ENCODE measurements at places on chromosomes 4 and X.

DNA sequence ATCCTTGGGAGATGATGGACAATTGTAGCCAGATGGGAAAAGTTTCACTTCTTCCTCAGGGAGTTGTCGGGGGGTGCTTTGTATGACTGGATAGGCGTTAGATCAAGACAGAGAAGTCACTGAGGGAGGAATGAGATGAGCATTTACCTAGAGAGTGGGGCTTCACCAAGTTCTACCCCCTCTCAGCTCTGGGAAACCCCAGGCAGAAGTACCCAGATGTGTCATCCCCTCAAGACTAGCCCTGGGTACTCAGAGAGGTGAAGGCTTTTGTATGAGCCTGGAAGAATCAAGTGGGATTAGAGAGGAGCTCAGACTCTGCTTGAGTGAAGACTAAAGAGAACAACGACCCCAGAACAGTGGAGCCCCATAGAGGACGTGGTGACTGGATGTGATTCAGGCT, 1.9 kb downstream of the MAGEB1 start:
- DNase-seq = no peak

GRCh38 chr4:25977397-25978170, 63.6 kb downstream of the SMIM20 start:
- no peak for DNase-seq

- no peak for DNase-seq
Observed at GRCh38 chr4:14446311-14446710, 556.0 kb upstream of the CPEB2 start.

DNA sequence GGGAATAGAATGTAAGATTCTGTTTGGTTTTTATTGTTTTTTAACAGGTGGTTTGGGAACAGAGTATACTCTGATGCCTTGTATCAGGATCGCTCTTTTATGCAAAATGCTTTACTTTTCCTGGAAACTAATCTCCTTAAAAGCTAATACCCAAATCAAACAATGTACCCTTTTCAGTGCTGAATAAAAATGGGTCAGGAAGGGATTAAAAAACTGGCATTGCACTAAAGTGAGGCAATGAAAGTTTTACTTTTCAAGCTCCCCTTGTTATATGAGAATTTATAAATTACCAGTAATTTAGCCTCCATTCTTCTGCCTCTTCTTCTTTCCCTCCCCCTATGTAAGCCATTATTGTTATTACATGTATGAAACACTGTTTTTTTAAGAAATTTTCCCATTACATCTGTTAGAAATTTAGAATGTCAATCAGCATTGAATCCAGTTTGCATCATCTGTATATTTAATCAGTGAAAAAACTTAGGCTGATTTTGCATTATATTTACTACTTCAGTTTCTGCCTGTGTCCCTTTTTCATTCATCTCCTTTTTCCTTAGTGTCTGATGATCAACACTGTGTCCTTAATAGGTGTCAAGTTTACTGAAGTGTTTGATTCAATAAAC, 89.7 kb upstream of the NPNT start:
- no peak for DNase-seq

- no peak for DNase-seq
Observed at GRCh38 chrX:41875142-41875541, 48.2 kb downstream of the CASK start.

DNA sequence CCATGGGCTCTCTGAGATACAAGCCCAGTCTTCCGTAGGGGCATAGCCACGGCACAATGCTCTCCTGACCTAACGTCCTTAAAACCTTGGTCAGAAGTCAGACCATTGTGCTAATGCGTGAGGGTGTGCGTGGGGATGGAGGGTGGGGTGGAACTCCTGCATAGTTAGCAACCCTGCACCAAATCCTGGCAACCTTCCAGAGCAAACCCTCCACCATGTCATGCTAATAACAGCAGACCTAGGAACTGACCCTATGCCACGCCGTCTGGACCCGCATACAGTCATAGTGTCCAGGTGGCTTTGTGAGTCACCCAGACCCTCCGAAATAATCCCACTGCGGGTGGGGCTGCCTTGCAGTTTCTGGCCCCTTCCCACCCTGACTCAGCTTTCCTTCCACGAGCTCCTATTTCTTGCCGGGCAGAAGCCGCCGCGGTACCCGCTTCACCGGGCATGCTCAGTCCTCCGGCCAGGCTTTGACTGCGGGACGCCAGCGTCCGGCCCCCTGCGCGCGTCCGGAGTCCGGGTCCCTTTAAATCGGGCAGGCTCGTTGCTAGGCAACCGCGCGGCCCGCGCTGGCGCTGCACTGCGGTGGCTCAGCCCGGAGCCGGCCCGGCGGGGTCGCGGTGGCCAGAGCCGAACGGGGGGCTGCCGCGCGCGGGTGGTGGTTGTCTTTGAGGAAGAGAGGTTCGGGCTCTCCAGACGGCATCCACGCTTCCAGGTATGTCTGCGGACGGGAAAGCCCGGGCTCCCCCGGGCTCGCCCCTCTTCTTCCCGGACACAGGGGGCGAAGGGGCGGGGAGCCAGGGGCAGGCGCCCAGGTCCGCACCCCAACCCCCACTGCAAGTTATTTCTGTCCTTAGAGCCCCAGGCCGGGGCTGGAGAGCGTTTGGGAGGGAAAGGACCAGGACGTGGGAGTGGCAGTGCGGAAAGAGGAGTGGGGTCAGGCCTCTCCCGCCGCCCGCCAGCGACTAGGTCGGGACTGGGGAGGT, at the start of gene CCDC160:
CCDC160 (plus strand) TSS at position 557 of the 989 bp plus-strand sequence. CDS start 7,619 bp downstream, outside the sequence.
- no peak for DNase-seq

DNA sequence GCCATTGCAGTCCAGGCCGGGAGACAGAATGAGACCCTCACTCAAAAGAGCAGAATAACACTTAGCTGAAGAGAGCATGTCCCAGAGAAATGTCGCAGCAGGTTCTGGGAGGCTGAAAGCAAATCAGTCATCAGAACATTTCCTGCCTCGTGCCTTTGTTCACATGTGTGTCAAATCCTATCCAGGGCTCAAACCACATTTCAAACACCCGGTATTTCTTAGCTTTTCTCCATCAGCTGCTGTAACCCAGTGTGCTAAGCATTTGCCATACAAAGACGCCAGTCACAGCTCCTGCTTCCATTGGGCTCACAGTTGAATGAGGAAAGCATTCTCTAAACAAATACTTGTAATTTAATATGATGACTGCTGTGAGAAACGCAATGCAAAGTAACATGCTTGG, 6.0 kb downstream of the PALLD start:
- no peak for DNase-seq

- no peak for DNase-seq
Observed at GRCh38 chr4:113122066-113122465, 72.6 kb downstream of the ANK2 start.

DNA sequence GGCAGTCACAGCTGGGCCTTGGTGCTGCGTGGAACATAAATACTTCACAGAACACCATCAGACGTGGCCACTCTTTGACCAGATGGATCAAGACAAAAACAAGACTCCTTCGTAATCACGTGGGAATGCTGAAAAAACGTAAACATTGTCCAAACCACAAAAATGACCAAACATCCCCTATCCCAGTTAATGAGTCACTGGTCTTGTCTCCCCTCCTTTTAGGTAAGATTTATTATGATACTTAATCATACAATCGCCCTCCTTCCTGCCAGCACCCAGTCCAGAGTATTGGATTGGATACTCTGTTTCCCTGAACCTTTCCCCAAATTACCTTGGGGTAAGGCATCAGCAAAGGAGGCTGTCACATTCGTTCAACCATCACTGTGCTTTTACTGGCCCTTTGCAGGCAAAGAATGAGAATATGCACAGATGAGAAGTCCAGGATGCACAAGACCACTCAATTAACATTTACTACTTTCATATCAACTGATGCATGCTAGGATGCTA, 601 bp upstream of the TCEANC start:
- no peak for DNase-seq

GRCh38 chr4:71241501-71242288, 97.1 kb upstream of the SLC4A4 start:
- no peak for DNase-seq
